ENCODE measurements at places on chromosomes 5 and 9. TPM values are rescaled to one million over a fixed set of nuclear protein-coding genes. Genes with fewer than 3 reads are reported as not detected.
A peak's percentile ranks its signal among the peaks of the same experiment; 100 is the strongest.

- DNase-seq: no peak
Measured at GRCh38 chr9:20253635-20254034, 368.7 kb downstream of the MLLT3 start.

Gene TDRD7
- 6.8 TPM for polyA plus RNA-seq

- peak; percentile 75 for DNase-seq
Measured at GRCh38 chr9:115668521-115668920, 485.1 kb upstream of the PAPPA start.

- no peak for DNase-seq
Measured at GRCh38 chr9:108874058-108874788, 12.2 kb downstream of the ACTL7A start.

Gene TSLP
- 0.22 TPM for polyA plus RNA-seq

GRCh38 chr9:135045264-135045927 lies 42.1 kb upstream of the OLFM1 start:
- no peak for DNase-seq

DNA sequence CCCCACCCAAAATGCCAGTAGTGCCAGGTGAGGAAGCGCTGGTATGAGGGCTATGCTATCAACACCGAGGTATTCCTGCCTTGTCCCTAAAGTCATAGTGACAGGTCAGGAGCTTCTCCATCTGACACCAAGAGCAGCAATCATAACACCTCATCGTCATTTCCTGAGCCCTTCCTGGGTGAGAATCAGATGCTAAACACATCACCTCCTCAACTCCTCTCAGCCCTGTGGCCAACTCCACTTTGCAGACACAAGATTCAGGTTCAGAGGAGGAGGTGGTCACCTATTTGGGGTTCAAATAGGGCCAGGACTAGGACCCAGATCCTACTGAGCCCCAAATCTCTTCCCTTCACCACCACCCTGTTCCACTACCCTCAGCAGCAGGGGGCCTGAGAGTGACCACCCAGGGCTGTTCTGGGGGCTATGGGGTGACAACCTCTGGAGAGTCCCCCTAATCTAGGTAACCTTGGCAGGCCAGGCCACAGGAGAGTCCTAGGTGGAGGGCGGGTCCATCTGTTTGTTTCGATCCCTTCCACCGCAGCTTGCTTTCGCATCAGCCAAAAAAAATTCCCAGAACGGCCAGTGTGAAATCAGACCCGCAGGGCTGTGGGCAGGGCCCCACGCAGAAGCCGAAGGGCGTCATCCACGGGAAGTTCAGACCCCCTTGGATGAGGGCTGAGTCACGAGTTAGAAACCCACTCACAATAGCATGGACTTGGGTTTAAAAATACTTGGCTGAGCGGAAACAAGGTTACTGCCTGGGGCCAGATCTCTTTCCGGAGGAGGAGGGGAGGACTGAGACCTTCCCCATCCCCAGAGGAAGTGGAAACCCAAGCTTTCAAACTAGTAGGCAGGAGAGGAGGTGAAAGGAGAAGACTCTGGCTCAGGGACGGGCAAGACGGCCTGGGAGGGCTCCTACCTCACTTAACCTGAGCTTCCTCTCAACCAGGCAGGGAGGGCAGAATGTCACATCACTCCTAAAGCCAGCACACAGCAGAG lies 8.7 kb downstream of the STK10 start:
- no peak for DNase-seq

DNA sequence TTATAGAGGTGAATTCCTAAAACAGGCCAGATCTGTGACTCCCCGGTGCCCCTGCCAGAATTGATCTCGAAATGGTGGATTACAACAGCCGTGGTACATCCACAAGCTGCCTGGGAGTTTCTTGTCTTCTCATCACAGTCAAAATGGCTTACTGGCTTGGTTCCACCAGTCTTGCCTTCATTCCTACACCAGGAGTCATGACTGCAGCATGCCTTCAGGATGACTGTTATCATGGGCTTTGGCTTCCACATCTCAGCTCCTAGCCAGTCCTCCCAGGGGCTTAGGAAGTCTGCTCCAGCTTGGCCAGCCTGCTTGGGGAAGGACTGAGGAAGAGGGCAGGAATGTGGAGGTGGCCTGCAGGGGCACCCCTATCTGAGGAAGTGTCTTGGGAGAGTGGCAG lies 132.9 kb upstream of the NR3C1 start:
- DNase-seq: peak; percentile 96

DNA sequence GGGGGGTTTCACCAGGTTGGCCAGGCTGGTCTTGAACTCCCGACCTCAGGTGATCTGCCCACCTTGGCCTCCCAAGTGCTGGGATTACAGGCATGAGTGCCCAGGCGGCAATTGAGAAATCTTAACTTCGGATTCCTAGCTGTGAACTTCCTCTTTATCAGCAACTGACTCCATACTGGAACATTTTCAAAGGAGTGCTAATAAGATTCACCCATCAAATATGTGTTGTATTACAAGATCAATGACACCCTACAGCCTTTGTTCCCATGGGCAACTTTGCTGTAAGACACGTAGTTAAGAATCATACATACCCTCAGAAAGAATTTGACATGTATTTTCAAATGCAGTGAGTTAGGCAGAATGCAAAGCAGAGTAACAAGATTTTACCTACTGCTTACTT lies 23.1 kb upstream of the ACOT12 start:
- peak; percentile 80 for DNase-seq

GRCh38 chr9:123368023-123368422 lies 12.0 kb downstream of the CRB2 start:
- DNase-seq: no peak

GRCh38 chr9:137739371-137740309 lies 120.8 kb downstream of the EHMT1 start:
- DNase-seq: no peak

Gene MYMK
- polyA plus RNA-seq: not detected

DNA sequence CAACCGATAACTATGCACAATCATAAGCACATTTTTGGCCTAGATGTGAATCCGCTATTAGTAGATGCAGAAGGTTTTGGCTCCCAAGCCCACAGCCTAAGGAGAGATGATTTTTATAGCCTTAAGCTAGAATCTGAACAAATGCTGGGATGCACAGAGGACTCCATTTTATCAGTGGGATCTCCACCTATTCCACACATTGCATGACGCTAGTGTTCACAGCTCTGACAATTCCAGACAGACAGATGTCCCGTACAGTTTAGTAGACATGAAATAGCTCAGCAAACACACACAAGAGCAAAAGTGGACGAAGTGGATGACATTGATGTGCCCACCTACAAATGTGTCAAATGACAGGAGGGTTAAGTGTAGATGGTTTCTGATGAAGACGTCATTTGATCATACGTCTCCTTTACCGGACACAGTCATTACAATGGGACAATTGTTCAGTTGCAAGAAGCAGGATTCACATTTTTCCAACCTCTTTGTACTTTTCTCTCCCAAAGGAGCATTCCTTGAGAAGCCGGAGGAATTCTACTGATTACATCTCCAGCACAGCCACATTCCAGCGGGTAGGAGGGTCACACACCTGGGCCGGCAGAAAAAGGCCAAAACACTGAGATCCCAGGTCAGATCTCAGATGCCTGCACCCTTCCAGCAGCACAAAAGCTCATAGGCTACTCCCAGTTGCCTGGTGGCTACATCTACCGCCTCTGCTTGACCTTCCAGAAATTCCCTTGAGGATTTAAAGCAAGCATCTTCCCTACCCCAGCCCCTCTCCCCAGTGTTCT lies 202.4 kb downstream of the SLIT3 start:
- DNase-seq: no peak

DNA sequence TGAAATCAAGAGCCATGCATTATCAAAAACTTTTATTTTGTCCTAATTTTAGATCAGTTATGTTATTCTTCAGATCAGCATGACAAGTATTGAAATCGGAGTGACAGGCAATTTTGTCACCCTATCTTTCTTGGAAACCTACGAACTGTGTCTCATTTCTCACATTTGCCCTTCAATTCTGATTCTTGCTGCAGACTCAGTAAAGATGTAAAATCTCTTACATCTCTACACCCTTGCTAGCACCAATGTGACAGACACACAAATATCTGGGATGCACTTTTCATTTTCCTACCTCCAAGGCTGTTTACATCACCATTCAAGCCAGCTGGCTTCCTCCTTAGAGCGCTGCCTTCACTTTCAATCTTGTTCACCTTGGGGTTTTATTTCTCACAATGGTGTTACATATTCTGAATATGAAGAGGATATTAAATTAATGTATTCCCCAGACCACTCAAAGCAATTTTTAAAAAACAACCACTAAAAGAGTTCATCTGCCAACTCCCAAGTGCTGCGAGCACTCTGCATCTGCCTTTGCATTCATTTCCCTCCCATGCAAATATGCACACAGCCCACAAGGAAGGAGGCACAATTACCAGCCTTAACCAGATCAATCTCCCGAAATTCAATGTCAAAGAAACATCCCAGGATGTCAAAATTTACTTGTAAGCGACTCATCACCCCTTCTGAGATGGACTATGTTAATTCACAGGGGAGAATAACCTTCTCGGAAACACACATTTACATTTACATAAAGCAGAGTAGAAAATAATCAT lies 164.3 kb downstream of the ENC1 start:
- DNase-seq: no peak

DNA sequence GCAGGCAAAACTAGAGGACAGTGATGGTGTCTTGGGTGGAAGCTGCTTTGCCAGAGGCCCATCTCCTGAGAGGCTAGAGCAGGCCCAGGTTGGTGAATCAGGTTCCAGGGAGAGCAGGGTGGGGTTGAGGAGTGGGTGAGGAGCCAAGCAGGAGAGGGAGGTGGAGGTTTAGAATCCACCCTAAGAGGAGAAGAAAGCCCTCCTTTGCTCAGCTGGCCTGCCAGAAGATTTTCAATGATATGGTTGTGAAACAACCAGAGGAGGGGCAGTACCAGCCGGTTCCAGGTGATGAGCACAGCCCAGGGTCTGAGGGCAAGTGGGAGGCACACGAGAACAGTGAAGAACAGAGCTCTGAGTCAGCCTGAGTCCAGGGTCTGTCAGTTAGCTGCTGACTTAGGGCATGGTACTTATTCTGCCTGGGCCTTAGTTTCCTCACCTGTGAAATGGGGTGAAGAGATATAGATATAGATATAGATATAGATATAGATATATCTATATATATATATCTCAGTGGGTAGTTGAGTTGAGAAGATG lies 17.8 kb downstream of the PPARGC1B start:
- no peak for DNase-seq

- DNase-seq: peak; percentile 65
Measured at GRCh38 chr5:132013711-132014110, 2.3 kb upstream of the ACSL6 start.

GRCh38 chr5:109161914-109162683 lies 247.7 kb downstream of the PJA2 start:
- DNase-seq: peak; percentile 66

- DNase-seq: no peak
Measured at GRCh38 chr5:52878656-52879055, 90.9 kb downstream of the ITGA1 start.

- DNase-seq: peak; percentile 92
Measured at GRCh38 chr9:100379862-100380261, 27.1 kb upstream of the TEX10 start.

Gene CAMSAP1
- 3.5 TPM for polyA plus RNA-seq

DNA sequence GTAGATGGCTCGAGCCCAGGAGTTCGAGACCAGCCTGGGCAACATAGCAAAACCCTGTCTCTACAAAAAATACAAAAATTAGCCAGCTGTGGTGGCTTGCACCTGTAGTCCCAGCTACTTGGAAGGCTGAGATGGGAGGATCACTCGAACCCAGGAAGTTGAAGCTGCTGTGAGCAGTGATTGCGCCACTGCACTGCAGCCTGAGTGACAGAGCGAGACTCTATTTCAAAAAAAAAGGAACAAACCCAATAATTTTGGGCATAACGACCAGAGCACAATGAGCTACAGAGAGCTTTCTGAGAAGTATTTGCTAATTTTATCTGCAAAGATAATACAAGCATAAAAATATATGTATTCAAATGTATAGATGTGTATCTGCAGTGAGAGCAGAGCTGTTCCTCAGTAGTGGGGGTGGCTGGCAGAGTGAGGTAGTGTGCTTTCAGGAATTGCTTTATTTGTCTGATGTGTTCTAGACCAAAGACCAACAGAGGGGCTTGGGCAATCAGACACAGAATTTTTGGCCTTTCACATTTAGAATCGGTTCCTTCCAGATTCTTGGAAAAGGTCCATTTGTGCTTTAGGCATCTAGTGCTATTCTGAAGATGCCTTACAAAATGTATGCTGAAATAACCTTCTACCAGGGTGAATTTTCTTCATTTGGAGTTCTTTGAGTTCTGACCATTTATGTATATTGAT lies 5.2 kb downstream of the DOCK8 start:
- no peak for DNase-seq

GRCh38 chr5:137226081-137226480 lies 273.0 kb downstream of the SPOCK1 start:
- no peak for DNase-seq

- no peak for DNase-seq
Measured at GRCh38 chr5:10975945-10976344, 214.9 kb upstream of the DAP start.

GRCh38 chr9:91783876-91784672 lies 166.0 kb downstream of the ROR2 start:
- no peak for DNase-seq

- DNase-seq: no peak
Measured at GRCh38 chr5:43279548-43280274, 33.5 kb downstream of the HMGCS1 start.

Gene FOXD4L3
- polyA plus RNA-seq: not detected

Gene PCDHGA11
- 0.75 TPM for polyA plus RNA-seq

- no peak for DNase-seq
Measured at GRCh38 chr5:112381521-112381920, 37.6 kb downstream of the EPB41L4A start.

Gene PAX5
- polyA plus RNA-seq: not detected

Gene CTXN3
- not detected for polyA plus RNA-seq

DNA sequence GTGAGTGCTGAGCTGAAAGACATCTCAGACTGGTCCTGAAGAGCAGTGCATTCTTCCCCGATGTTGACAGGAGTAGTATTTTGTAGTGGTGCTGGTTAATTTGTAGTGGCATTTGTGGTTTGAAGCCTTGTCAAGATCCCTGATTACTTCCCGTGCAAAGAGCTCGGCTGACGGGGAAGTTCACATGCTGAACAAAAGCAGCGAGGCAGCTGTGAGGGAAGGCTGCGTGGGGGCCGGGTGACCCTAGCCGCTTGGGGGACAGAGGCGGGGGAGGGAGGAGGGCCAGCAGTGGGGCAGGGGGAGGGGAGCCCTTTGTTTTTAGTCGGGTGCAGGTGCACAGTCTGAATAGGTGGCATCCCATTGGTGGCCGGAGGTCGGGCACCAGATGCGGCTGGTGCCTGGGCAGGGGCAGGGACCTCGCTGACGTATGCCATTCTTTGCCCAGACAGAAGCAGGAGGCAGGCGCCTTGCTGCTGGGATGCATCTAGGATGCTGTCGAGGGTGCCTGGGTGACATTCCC lies 64.7 kb downstream of the CRB2 start:
- no peak for DNase-seq
